ENCODE measurements at places on chromosomes 4 and X. TPM values are rescaled to one million over a fixed set of nuclear protein-coding genes. Genes with fewer than 3 reads are reported as not detected.

PALLD gene
- 4.8 TPM for total RNA-seq

FAM9C gene
- total RNA-seq, result not detected

VEGFC gene
- total RNA-seq, result not detected

GLOD5 gene
- 0.93 TPM for total RNA-seq

DUSP21 gene
- total RNA-seq, result not detected

MAGEB10 gene
- not detected for total RNA-seq

PF4V1 gene
- not detected for total RNA-seq

SLC10A7 gene
- total RNA-seq, result 14.7 TPM

DMRTC1 gene
- total RNA-seq, result not detected

NCAPG gene
- total RNA-seq, result 108 TPM

GASK1B gene
- 40.4 TPM for total RNA-seq

TLR8 gene
- total RNA-seq, result not detected

DUSP9 gene
- total RNA-seq, result 435 TPM

SULT1B1 gene
- total RNA-seq, result 0.20 TPM

SUPT20HL1 gene
- total RNA-seq, result not detected

TMEM144 gene
- 10.5 TPM for total RNA-seq

FGF5 gene
- not detected for total RNA-seq

HHIP gene
- total RNA-seq, result not detected

RBM46 gene
- total RNA-seq, result not detected

SYTL4 gene
- total RNA-seq, result 0.73 TPM

ANXA10 gene
- total RNA-seq, result not detected

CCDC110 gene
- not detected for total RNA-seq

CXCL5 gene
- not detected for total RNA-seq

GAGE13 gene
- total RNA-seq, result not detected

STARD8 gene
- total RNA-seq, result 0.02 TPM

RBMXL3 gene
- not detected for total RNA-seq

ELMOD2 gene
- 38.1 TPM for total RNA-seq

HEPH gene
- total RNA-seq, result not detected

FUNDC1 gene
- total RNA-seq, result 13.9 TPM

LRCH2 gene
- total RNA-seq, result not detected

KIF4A gene
- total RNA-seq, result 28.2 TPM

SPATA4 gene
- total RNA-seq, result not detected

SYN1 gene
- total RNA-seq, result not detected

LIAS gene
- total RNA-seq, result 16.6 TPM

DGKK gene
- 43.2 TPM for total RNA-seq

AMTN gene
- 0.15 TPM for total RNA-seq

GPRIN3 gene
- total RNA-seq, result not detected

BEX4 gene
- total RNA-seq, result not detected

SPRY1 gene
- total RNA-seq, result 22.5 TPM

PCSK1N gene
- total RNA-seq, result 5.1 TPM

METTL14 gene
- total RNA-seq, result 44.9 TPM

PDS5A gene
- total RNA-seq, result 77.4 TPM

STOX2 gene
- total RNA-seq, result 0.15 TPM

CPEB2 gene
- total RNA-seq, result 2.5 TPM

AKAP17A gene
- total RNA-seq, result 16.8 TPM

Measured in HepG2 (cell line).